Chondrocyte (in vitro differentiated cells): ENCODE measurements at places on chromosomes 2 and 18. TPM values are rescaled to one million over a fixed set of nuclear protein-coding genes. Genes with fewer than 3 reads are reported as not detected.
A peak's percentile ranks its signal among the peaks of the same experiment; 100 is the strongest.

The STARD6 gene
- total RNA-seq = not detected in 3 replicates

The OR6B2 gene
- not detected in 3 replicates for total RNA-seq

The CNNM3 gene
- 10.2 to 14.0 TPM (median 10.4 TPM) in 3 replicates for total RNA-seq

- H3K4me1 ChIP-seq = peaks cover 23% of the 10 kb centered on the region
- H3K27me3 ChIP-seq = no peaks in the 10 kb centered on the region
- DNase-seq = no peak
- H3K4me3 ChIP-seq = peak overlapping the region; percentile 93
Observed at GRCh38 chr2:99153921-99154604, 679 bp downstream of the TSGA10 start.

DNA sequence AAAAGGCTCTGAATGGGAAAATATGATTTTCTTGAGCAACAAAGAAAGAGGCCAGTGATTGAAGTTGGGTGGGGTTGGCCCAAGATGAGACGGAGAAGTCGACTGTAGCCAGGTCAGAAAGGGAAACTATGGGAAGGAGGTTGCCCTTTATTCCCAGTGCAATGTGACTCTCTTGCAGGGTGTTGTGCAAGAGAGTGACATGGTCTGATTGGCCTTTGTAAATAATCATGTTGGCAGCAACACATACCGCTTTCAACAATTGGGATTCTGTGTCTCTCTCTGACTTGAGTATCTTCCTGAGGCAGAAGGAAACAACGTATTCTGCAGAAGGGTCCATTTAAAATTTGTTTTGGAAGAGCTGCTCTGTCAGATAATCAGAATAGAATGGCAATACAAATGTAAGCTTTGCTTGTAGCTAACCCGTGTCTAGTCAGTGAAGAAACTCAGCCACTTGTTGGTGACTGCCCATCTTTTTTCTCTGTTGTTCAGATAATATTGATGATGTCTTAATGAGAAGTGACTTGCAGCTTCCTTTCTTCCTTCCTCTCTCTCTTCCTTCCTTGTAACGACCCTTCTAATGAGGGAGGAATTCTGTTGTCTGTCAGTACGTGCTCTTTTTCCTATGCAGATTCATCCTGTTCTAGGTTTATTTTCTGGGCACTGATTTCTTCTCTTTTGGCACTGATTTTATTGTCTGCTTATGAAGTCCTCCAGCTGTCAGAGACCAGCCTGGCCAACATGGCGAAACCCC, 311.0 kb upstream of the FAM98A start:
- H3K4me1 ChIP-seq = no peaks in the 10 kb centered on the region
- no peak for DNase-seq
- H3K36me3 ChIP-seq = peaks cover 1% of the 10 kb centered on the region
- H3K27me3 ChIP-seq = peaks cover 2% of the 10 kb centered on the region

DNA sequence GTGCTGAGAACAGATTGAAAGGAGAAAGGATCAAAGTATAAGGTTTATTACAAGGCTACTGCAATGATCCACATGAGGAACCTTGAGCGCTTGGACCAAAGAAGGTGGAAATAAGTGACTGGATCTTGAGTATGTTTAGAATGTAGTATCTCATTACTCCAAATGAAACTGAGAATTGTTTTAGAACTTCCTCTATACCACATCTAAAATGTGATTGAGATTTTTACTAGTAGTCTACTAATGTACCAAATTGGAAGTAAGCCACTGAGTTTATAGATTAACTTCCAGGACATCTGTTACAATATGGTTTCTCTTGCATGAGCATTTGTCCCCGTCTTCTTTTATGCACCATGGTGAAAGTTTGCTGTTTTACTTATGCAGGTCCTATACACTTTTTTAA, 300.5 kb downstream of the SUCLG1 start:
- no peak overlapping the region for H3K27ac ChIP-seq
- no peak overlapping the region for H3K4me3 ChIP-seq
- H3K36me3 ChIP-seq = no peaks in the 10 kb centered on the region
- peaks cover 4% of the 10 kb centered on the region for H3K27me3 ChIP-seq
- no peaks in the 10 kb centered on the region for H3K4me1 ChIP-seq

- peak overlapping the region; percentile 84 for H3K27ac ChIP-seq
- DNase-seq = no peak
- no peaks in the 10 kb centered on the region for H3K36me3 ChIP-seq
- H3K4me3 ChIP-seq = peak overlapping the region; percentile 77
- H3K4me1 ChIP-seq = peaks cover 15% of the 10 kb centered on the region
Observed at GRCh38 chr2:173354073-173354581, 545 bp upstream of the CDCA7 start.

DNA sequence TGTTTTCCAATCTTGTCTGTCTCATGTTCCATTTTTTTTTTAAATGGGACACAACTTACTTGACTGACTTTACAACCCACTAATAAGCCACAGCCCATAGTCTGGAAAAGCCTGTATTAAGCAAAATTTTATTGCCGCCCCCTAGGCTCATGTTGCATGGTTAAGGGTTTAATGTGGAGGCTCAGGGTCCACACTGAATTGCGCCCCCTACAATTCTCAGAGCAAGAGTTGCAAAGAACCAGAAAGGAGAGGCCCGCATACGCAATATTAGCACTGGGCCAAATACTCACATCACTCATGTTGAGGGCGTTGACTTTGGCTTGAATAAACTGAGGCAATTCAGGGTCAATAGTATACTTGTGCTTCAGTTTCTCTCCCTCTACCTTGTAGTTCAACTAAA, 65.5 kb downstream of the NEB start:
- no peak for DNase-seq
- H3K4me1 ChIP-seq = peaks cover 12% of the 10 kb centered on the region
- H3K4me3 ChIP-seq = no peak overlapping the region
- H3K36me3 ChIP-seq = peaks cover 2% of the 10 kb centered on the region
- H3K27me3 ChIP-seq = no peaks in the 10 kb centered on the region

DNA sequence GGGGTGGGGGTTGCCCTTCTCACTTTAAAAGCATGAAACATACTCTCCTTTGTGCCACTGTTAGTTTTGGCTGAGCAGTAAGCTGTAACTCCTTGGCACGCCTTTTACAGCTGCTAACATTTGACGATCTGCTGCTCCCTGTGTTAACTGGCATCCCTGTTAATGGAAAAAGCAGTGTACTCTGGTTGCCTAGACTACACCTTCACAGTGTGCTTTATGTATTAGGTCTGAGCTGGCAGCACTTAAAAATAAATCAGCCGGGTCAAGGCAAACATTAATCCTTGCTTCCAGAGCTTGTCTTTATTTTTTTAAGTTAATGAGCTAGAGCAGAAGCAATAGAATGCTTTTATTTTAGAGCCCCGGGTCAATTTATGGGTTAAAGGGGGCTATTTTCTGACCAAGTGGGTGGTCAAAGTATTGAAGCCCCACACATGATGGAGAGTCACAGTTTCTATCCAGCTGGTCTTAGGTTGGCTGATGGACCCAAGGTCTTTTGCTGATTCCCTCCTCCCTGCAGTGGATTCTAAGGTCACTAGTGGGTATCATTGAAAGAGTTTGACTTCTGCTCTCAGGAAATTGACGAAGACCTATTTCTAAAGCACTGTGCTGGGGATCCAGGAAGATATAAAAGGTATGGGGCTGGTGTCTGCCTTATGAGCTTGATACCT, 54.5 kb downstream of the CFAP221 start:
- H3K36me3 ChIP-seq = no peaks in the 10 kb centered on the region
- H3K4me3 ChIP-seq = no peak overlapping the region
- peaks cover 9% of the 10 kb centered on the region for H3K4me1 ChIP-seq
- H3K27me3 ChIP-seq = peaks cover 24% of the 10 kb centered on the region

- H3K36me3 ChIP-seq = peaks cover 2% of the 10 kb centered on the region
- no peak overlapping the region for H3K4me3 ChIP-seq
- no peaks in the 10 kb centered on the region for H3K4me1 ChIP-seq
- H3K27me3 ChIP-seq = peaks cover 6% of the 10 kb centered on the region
- no peak overlapping the region for H3K27ac ChIP-seq
Observed at GRCh38 chr2:3101016-3101942, 276.3 kb downstream of the EIPR1 start.

GRCh38 chr18:46477425-46478011, 179.5 kb downstream of the LOXHD1 start:
- H3K27ac ChIP-seq = no peak overlapping the region
- peaks cover 5% of the 10 kb centered on the region for H3K4me1 ChIP-seq
- no peak overlapping the region for H3K4me3 ChIP-seq
- DNase-seq = no peak
- no peaks in the 10 kb centered on the region for H3K36me3 ChIP-seq

DNA sequence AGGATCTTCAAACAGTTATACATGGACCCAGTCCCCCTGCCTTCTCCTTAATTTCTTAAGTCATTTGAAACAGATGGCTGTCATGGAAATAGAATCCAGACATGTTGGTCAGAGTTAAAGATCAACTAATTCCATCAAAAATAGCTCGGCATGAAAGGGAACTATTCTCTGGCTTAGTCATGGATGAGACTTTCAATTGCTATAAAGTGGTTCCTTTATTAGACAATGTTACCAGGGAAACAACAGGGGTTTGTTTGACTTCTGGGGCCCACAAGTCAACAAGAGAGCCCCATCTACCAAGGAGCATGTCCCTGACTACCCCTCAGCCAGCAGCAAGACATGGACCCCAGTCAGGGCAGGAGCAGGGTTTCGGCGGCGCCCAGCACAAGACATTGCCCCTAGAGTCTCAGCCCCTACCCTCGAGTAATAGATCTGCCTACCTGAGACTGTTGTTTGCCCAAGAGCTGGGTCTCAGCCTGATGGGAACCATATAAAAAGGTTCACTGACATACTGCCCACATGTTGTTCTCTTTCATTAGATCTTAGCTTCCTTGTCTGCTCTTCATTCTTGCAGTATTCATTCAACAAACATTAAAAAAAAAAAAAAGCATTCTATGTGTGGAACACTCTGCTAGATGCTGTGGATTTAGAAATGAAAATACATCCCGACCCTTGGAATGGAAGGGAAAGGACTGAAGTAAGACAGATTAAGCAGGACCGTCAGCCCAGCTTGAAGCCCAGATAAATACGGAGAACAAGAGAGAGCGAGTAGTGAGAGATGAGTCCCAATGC, 4.6 kb downstream of the TTR start:
- H3K4me3 ChIP-seq = no peak overlapping the region
- DNase-seq = no peak
- peaks cover 13% of the 10 kb centered on the region for H3K4me1 ChIP-seq
- H3K27ac ChIP-seq = peak overlapping the region; percentile 42
- no peaks in the 10 kb centered on the region for H3K27me3 ChIP-seq
